ENCODE measurements at places on chromosomes 7 and 10. TPM values are rescaled to one million over a fixed set of nuclear protein-coding genes. Genes with fewer than 3 reads are reported as not detected.

Gene LOXL4
- 29.9 TPM for total RNA-seq

Gene TCERG1L
- not detected for total RNA-seq

Gene AMPH
- 6.3 TPM for total RNA-seq

Gene AKR1C2
- total RNA-seq: 44.7 TPM

Gene STK31
- 0.94 TPM for total RNA-seq

DNA sequence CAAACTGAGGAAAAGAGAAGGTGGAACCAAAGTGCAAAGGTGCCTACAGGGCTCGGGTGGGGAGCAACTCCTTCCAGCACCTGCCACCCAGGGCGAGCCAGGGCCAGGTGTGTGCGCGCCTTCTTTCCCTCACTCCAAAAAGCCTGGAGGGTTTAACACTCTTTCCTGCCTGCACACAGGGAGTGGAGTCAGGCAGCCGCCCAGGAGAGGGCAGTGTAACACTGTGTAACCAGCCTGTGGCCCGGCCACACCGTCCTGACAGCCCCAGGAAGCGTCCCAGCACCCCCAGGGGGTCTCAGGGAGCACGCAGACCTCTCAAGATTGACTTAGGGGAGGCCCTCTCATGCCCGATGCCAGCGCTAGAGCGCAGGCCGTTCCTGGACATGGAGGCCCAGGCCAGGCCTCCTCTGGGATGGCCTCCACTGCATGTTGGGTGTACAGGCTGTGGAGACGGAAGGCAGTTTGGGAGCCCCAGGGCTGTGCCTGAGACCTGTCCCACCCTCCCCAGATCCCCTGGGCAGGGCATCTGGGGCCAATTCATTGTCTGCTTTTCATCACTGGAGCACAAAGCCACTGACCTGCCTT lies 13.4 kb downstream of the BRI3 start:
- H3K36me3 ChIP-seq: peaks cover 7% of the 10 kb centered on the region
- no peaks in the 10 kb centered on the region for H3K27me3 ChIP-seq
- DNase-seq: no peak
- H3K4me3 ChIP-seq: no peak overlapping the region
- no peak overlapping the region for H3K27ac ChIP-seq
- H3K4me1 ChIP-seq: no peaks in the 10 kb centered on the region

GRCh38 chr7:135493362-135493761 lies 16.5 kb downstream of the CNOT4 start:
- no peak overlapping the region for H3K27ac ChIP-seq
- H3K4me1 ChIP-seq: peaks cover 8% of the 10 kb centered on the region
- H3K4me3 ChIP-seq: no peak overlapping the region
- no peaks in the 10 kb centered on the region for H3K27me3 ChIP-seq
- DNase-seq: no peak
- no peaks in the 10 kb centered on the region for H3K36me3 ChIP-seq

DNA sequence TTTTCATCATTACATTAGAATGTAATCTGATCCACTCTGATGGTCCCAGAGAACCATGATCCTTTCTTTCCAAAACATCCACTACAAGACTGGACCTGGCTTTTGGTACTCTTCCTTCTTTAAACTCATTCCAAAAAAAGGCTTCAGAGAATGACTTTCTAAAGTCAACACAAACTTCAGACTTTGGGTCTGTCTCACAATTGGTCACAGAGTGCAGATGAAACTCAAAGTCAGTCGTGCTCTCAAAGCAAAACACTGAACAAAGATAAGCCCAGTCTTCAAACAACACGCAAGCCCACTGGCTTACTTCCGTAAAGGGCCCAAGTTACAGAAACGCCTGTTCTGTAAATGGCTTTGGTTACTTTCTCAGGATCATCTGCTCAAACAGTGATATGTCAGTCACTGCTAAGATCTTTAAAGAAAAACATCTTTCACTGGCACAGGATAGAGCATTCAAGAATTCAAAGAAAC lies 250.9 kb upstream of the MKLN1 start:
- peaks cover 5% of the 10 kb centered on the region for H3K4me1 ChIP-seq
- no peak overlapping the region for H3K27ac ChIP-seq
- no peak for DNase-seq
- no peaks in the 10 kb centered on the region for H3K36me3 ChIP-seq

GRCh38 chr10:119619215-119619614 lies 22.5 kb upstream of the TIAL1 start:
- no peaks in the 10 kb centered on the region for H3K4me1 ChIP-seq
- no peaks in the 10 kb centered on the region for H3K27me3 ChIP-seq
- no peaks in the 10 kb centered on the region for H3K36me3 ChIP-seq
- DNase-seq: no peak
- H3K27ac ChIP-seq: no peak overlapping the region

GRCh38 chr10:46298477-46299285 lies 11.9 kb downstream of the ANTXRL start:
- no peak overlapping the region for H3K4me3 ChIP-seq
- H3K27ac ChIP-seq: no peak overlapping the region
- DNase-seq: no peak
- H3K36me3 ChIP-seq: no peaks in the 10 kb centered on the region
